ENCODE measurements at places on chromosomes 12 and 14.

DNA sequence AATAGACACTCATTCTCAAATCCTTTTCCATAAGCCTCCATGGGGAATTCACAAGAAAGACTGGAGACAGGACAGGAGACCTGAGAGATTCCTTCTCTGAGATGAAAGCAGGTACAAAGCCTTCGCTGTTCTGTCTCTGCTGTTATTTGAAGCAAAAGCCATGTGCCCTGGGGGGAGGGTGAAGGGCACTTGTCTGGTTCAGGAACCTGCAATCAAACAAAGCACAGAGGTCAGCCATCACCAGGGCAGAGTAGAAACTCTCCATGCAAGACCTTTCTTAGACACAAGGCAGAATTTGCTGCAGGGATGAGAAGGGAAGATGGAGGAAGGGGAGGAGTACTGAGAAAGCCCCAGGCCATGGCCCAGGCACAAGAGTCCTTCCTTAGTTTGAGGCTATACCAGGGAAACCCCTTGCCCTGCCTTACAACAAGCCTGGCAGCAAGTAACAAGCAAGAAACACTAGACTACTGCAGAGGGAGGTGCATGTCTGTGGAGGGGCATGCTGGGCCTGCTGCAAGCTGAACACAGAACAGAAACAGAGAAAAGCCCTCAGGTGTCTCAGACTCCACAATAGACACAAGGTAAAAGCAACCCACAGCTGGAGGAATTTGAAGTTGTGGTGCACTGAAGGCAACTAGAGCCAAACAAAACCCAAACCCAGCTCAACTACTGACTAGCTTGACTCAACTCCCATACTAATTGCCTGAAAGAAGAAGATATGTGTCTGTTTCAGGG, 7.8 kb upstream of the ART4 start:
- no peak for DNase-seq

DNA sequence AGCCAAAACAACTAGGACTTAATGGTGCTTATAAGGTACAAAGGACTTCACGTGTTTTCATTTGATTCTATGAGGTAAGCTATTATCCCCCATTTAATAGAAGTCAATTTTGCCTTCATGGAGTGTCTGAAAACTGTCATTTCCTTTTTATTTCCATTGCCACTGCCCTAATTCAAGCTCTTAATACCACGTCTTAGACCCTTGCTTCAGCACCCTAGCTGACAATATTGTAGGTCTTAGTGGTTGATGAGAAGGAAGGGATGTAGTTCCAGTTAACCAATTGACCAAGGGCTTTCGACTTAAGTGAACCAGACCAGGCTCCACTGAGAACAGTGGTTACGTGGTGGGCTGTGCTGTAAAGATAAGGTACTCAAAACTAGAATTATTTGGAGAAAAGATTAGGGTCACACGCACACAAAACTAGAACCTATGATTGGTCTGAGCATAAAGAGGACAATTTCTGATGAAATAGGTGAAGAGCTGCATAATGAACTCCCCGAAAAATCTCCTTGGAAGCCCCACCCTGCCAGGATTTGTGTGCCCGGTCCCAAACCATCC, 9.6 kb upstream of the ASIC1 start:
- DNase-seq = no peak

DNA sequence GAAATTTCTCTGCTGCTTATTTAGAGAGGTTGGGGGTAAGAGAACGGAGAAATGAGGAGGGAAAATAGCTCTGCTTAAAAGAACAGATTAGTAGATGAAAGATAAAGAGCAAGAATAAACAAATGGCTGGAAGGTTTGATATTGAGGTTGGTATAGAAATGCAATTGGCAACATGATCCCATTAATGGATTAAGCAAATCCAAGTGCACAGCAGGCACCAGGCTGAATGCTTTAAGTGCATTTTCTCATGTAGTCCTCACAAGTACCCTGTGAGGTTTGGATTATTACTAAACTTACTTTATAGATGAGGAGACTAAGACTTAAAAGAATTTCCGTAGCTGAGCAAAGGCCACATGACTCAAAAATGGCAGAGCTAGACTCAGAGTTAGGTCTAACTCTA, 76.9 kb upstream of the ATF1 start:
- DNase-seq = no peak

DNA sequence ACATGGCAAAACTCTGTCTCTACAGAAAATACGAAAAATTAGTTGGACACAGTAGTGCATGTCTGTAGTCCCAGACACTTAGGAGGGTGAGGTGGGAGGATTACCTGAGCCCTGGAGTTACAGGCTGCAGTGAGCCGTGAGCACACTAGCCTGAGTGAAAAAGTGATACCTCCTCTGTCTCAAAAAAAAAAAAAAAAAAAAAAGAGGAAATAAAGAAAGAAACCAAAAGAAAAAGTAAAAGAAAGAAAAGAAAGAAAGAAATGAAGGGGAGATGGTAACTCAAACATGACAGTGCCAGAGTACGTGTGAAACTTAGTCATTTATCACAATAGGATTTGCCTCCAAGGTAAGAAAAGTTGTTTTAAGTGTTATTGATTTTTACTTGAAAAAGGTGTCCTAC, 407.0 kb upstream of the MGAT4C start:
- no peak for DNase-seq

DNA sequence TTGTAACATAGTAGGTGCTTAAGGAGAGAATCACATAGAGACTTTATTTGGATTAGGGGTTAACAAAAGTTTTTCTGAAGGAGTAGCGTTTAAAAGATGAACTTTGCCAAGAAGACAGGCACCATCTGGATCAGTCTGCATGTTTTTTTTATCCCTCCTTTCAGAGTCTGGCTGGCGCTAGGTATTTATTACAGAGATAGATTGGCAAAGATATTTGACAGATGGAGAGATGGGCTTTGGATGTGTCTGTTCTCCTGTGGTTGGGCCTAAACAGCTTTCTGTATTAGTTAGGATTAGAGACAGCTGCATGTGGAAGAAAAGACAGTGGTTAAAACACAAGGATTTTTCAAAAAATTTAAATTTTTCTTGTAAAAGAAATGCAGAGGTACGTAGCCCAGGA, 133.9 kb downstream of the C12orf75 start:
- no peak for DNase-seq

DNA sequence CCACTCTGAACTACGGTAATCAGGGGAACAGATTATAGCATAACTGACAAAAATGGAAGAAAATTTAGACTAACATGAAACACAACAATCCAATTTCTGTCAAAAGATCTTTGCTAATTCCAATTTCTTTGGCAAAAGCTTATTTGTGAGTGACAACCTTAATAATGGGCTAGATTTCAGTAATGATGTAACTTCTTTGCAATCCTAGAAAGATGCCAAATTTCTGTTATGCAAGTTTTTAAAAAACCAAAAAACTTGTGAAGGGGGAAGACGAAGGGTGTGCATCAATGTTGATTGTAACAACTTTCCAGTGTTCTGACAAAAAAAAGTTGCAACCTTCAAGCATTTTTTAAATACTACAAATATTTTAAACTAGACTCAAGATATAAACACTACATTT, 59.9 kb downstream of the DICER1 start:
- DNase-seq = no peak

All from COR-L47 (cell line).